Posterior cingulate gyrus (tissue), 11 donors: ENCODE measurements at places on chromosomes 13 and 19.

GRCh38 chr13:47433461-47434005, 536.7 kb upstream of the HTR2A start:
- DNase-seq, result no peak

- no peak for DNase-seq
These were observed 1646.2 kb upstream of the SPRY2 start for GRCh38 chr13:81987159-81987558.

DNA sequence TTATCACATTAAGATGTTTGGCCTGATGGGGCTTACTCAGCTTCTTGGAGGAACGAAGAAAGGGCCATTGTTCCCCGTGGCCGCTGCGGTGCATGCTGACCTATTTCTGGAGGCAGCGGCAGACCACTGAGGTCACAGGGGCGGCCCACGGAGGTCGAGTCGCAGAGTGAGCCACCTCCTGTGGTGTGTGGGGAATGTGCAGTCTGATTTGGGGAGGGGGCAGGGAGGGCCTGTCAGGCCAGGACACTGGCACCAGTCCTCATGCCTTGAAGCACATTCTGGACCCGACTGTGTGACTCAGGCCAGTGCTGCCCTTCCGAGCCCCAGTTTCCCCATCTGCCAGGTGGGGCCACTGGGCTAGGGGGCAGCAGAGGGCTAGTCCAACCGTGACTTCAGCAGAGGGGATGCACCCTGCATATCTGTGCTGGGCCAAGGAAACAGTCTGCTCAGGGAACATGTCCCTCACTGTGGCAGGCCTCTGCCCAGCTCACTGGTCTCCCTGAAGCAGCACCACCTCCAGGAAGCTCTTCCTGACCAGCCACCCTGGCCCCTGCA, 6.3 kb downstream of the SLC7A10 start:
- no peak for DNase-seq

- no peak for DNase-seq
These were observed 66.4 kb downstream of the DCT start for GRCh38 chr13:94412870-94413597.

GRCh38 chr13:54210397-54211049, 1181.9 kb downstream of the OLFM4 start:
- no peak for DNase-seq

DNA sequence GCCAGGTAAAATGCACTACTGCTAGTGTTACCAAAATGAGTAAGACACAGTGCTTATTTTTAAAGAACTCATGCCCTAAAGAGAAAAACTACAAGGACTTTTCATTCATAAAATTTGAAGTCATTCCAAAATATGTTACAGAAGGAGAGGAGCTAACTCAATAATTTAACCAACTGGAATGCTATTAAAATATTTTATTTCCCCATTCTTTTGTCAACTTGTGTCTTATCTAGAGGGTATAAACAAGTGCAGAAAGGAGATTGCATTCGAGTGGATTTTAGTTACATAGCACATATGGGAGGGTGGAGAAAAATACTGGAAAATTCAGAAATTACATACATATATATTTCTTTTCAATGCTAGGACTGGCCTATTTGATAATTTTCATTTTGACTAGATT, 131.0 kb upstream of the IRS2 start:
- no peak for DNase-seq

GRCh38 chr19:14672188-14672872, 2.3 kb downstream of the ADGRE3 start:
- DNase-seq, result no peak

DNA sequence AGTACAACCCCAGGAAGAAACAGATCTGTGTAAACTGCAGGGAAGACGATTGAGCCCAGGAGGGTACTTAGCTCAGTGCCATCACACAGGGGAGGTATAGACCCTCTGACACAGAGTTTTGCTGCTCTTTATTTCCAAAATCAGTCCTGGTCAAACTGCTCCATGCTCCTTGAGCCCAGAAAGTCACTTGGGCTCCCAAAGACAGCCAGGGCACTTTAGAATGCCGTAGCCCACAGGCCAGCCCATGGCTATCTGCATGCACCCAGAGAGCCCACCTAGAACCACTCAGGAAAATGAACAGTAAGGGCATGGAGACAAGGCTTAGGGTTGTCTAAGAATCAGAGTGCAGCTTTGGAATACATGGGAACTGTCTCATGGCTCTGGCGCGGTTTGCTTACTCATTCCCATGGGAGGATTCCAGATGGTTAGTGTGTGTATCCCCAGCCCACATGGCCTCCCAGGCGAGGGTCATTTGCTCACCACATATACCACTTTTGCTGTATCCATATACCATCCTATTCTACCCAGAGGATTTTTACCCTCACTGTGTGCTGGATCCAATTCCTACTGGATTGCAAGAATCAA, 14.7 kb upstream of the PDCD5 start:
- DNase-seq, result no peak

- DNase-seq, result no peak
These were observed 32.2 kb upstream of the SLC15A1 start for GRCh38 chr13:98784666-98785065.

GRCh38 chr13:113923376-113924063, 50.4 kb downstream of the C13orf46 start:
- DNase-seq, result peak; percentile 27

DNA sequence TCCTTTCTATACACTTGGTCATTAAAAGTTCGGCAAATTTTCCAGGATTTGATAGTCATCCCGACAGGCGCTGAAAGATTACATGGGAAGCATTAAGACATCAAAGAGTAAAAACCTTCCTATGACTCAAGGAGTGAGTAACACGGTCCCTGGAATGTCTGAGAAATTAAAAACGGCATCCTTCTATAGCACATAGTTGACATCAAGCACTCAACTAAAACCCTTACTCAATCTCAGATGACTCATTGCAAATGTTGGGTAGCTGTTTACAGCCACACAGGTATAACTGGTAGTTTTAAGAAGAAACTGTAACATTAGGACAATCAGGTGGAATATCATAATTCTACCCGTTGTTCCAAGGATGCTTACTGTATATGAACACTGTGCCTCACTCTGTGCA, 6.4 kb upstream of the LGALS13 start:
- no peak for DNase-seq
